ENCODE measurements at places on chromosomes 12 and 14. TPM values are rescaled to one million over a fixed set of nuclear protein-coding genes. Genes with fewer than 3 reads are reported as not detected.

DNA sequence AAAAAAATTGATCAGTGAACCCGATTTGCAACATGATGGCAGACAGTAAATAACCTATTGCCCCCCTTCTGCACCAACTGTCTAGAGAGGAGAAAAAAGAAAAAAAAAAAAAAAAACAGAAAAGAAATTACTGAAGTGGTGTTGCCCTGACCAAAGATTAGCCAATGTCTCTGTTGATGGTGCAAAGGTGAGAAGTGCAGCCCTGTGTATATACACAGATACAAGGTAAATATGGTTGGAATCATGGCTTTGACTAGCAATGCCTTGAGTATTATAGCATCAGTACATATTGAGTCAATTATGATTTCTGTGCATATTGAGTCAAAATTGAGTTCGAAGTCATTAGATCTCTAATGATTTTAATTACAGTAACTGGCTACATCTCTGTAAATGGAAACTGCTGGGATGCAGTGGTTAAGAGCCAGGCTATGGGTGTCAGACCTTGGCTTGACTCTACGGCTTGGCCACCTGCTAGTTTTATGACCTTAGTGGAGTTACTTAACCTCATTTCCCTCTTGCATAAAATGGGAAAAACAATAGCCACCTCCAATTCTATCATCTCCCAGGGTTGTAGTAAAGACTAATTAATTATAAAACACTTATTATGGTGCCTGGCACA, 51.0 kb downstream of the EGLN3 start:
- DNase-seq = peak; percentile 54
- H3K27ac ChIP-seq = no peak overlapping the region
- no peaks in the 10 kb centered on the region for H3K36me3 ChIP-seq

DNA sequence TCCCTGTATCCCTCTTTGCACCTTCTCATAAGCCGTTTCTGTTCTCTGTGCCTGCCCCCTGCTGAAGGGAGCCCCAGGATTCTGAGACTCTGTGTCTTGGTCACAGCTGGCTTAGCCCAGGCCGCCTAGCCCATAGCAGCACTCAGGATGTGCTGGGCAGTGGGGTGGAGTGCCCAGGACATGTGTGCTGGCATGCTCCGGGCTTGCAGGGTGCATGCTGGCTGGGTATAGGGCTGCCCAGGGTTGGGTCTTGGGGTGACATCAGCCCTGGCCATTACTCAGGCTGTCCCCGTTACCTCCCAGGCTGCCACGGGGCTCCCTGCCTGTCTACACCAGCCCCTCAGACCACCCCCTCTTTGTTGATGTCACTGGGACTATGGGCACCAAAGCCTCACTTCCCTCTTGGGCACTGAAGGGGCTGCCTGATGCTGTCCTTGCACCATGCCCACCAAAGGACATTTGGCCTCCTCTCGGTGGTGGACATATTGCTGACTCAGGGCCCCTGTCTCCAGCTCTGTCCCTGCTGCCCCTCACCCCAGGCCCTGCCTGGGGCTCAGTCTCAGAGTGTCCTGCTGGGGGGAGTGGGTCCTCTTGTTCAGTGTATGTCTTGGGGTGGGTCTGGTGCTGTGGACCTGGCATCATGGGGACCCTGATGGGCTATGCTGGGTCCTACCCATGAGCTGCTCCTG, 2.4 kb downstream of the CEP170B start:
- H3K27ac ChIP-seq = no peak overlapping the region
- H3K4me3 ChIP-seq = no peak overlapping the region
- H3K4me1 ChIP-seq = peaks cover 27% of the 10 kb centered on the region
- no peaks in the 10 kb centered on the region for H3K27me3 ChIP-seq

DNA sequence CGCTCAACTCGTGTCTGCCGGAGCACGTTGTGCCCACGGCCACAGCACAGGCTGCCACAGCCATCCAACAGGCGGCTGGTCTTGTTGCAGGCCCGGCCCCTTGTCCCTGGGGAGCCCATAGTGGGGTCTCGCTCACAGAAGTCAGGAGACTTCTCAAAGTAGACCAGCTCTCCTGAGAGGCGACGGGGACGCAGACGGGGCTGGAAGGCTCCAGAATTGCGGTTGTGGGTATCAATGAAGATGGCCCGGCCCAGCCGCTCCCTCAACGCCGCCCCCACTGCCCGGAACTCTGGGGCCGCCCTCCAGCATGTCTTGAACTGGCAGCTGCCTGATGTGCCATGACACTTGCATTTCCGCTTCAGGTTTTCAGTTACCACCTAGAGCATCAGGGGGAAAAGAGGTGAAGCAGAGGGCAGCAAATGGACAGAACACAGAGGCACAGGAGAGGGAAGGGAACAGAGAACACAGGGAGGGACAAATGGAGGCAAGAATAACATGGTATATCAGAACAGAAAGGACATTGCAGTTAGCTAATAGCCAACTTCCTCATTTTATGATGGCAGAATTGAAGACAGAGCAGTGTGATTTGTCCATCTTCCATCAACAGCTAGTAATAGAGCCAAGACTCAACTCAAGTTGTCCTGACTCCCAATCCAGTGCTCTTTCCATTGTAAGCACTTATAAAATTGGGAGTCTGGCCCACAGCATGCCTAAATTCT, 5.2 kb downstream of the WNT10B start:
- H3K36me3 ChIP-seq = no peaks in the 10 kb centered on the region
- peaks cover 19% of the 10 kb centered on the region for H3K27me3 ChIP-seq
- H3K4me1 ChIP-seq = peaks cover 3% of the 10 kb centered on the region
- H3K27ac ChIP-seq = no peak overlapping the region
- H3K4me3 ChIP-seq = no peak overlapping the region

GRCh38 chr14:89370381-89370780, 46.7 kb downstream of the FOXN3 start:
- H3K4me1 ChIP-seq = peaks cover 52% of the 10 kb centered on the region
- no peaks in the 10 kb centered on the region for H3K27me3 ChIP-seq
- no peaks in the 10 kb centered on the region for H3K36me3 ChIP-seq
- H3K27ac ChIP-seq = no peak overlapping the region

DNA sequence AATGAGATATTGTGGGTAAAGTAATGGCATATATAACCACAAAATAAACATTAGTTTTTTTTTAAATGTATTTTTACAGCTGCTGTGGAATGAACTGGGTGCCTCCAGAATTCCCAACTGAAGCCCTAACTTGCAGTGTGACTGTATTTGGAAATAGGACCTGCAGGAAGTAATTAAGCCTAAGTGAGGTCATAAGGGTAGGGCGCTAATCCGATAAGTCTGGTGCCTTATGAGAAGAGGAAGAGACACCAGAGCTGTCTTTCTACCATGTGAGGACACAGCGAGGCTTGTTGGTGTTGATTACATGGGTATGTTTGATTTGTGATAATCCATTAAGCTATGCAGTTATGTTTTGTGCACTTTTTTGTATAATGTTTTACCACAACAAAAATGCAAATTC, 136.8 kb downstream of the TPH2 start:
- H3K4me3 ChIP-seq = no peak overlapping the region
- no peaks in the 10 kb centered on the region for H3K36me3 ChIP-seq
- DNase-seq = peak; percentile 1

DNA sequence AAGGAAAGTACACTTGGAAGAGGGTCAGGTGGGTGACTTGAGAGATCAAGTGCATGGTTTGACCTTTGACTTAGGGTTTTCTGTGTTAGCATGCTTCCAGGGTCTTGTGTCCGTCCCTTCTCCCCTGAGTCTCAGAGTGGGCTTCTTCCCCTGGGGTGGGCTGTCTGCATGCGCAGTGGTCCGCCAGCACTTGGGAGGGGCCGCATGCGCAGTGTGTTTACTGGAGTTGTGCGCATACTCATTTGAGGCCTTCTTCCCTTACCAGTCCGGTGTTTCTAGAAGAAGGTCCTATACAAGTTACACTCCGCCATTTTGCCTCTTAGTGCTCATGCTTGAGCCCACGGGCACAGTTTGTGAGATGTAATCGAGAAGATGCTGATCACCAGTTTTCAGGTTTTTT, 58.5 kb downstream of the RIN3 start:
- no peak for DNase-seq
- peaks cover 18% of the 10 kb centered on the region for H3K4me1 ChIP-seq
- H3K36me3 ChIP-seq = no peaks in the 10 kb centered on the region
- H3K27me3 ChIP-seq = no peaks in the 10 kb centered on the region
- no peak overlapping the region for H3K27ac ChIP-seq
- no peak overlapping the region for H3K4me3 ChIP-seq

REM2 gene
- polyA plus RNA-seq = 0.81 TPM

LMO3 gene
- 0.28 TPM for polyA plus RNA-seq

CYP46A1 gene
- not detected for polyA plus RNA-seq

TSPAN8 gene
- 1,300 TPM for polyA plus RNA-seq
